ENCODE measurements at places on chromosomes 7 and 10. TPM values are rescaled to one million over a fixed set of nuclear protein-coding genes. Genes with fewer than 3 reads are reported as not detected.

- no peak for DNase-seq
Observed at GRCh38 chr7:127845522-127846214, 185.6 kb downstream of the LRRC4 start.

DNA sequence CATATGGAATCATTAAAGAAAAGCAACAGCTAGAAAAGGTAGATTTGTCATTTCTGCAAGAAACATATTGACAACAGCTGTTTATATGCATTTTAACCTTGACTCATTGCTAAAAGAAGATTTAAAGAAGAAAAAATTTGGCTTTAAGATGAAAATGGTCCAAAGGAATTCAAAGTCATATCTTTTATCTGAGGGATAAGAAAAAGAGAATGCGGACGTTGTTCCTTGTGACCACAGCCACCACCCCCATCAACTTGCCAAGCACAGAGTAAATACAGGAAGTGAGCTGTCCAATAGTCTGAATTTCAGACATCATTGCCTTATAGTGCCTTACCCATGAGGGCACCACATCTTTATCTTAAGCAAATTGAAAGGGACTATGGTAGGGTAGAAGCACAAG is 7.3 kb upstream of the CRPPA start:
- peak; percentile 12 for DNase-seq

DNA sequence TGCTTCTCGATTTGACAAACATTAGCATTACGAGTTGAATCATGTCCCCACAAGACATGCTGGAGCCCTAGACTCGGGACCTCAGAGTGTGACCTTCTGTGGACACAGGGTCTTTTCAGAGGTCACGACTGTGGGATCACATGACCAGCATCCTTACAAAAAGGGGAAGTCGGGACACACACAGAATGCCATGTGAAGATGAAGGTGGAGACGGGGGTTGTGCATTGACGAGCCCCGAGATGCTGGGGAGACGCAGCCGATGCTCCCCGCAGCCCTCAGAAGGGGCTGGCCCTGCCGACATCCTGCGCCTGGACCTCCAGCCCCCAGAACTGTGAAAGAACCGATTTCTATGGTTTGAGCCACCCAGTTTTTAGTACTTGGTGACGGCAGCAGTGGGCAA is 7.5 kb downstream of the ZFAND2A start:
- DNase-seq, result no peak

GRCh38 chr7:155808549-155809331 is 3.5 kb downstream of the SHH start:
- peak; percentile 63 for DNase-seq

GRCh38 chr10:106711313-106711906 is 453.1 kb downstream of the SORCS1 start:
- peak; percentile 51 for DNase-seq

GRCh38 chr10:58322072-58322834 is 12.6 kb upstream of the UBE2D1 start:
- DNase-seq, result peak; percentile 42

- no peak for DNase-seq
Observed at GRCh38 chr7:41047211-41047610, 655.7 kb downstream of the INHBA start.

DNA sequence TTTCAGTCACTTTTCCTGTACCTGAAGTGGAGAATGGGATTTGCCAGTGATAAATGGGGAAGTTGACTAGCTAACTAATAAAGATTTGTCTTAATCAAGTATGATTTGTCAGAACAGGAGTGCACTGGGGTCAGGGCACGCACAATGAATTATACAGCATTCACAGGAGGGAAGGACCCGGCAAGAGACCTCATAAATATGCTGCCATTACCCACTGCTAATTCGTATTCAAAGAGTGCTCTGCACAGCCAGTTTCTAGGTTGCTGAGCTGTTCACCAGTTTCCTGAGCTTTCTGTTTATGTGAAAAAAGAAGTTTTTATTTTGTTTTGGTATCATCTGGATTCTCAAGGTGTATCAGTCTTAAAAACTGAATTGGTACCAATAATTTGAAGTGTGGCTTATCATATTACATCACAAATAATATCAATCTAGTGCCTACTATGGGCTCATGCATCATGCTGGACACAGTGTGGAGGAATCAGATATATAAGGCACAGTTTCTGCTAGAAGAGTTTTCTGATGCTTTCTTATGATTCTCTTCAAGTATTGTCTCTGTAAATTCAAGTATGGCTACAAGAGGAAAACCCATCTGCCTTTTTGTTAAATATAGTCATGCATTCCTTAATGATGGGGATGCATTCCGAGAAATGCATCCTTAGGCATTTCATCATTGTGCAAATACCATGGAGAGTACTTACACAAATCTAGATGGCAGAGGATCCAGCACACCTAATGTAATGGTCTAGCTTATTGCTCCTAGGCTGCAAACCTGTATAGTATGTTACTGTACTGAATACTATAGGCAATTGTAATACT is 202.2 kb downstream of the VTI1A start:
- DNase-seq, result no peak

- DNase-seq, result no peak
Observed at GRCh38 chr10:86663576-86664339, 4.6 kb upstream of the LDB3 start.

GRCh38 chr10:122632031-122632430 is 67.6 kb downstream of the C10orf120 start:
- DNase-seq, result no peak

DNA sequence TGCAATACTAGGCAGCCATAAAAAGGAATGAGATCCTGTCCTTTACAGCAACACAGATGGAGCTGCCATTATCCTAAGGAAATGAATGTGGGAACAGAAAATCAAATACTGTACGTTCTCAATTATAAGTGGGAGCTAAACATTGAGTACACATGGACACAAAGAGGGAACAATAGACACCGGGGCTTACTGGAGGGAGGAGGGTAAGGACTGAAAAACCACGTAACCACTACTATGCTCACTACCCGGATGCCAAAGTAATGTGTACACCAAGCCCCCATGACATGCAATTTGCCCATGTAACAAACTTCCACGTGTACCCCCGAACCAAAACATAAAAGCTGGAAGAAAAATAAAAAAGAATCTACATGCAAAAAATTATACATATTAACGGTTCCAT is 587.0 kb downstream of the PARD3 start:
- DNase-seq, result no peak

DNA sequence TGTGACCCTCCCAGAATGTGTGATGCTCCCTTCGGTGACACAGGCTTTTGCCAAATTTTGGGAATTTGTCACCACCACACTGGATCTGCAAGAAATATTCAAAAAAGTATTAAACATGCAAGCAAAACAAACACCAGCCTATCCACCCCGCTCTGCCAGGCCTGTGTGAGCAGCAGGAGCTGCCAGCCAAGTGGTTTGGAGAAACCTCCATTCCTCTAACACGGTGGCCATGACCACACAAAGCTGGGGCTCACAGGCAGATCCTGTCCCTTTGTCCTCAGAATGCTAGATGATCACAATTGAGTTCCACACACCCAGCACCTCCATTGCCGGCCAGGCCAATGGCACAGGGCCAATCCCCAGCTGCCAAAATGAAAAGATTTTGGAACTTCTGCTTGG is 261.9 kb upstream of the PPP2R2D start:
- no peak for DNase-seq

GRCh38 chr7:139384611-139385010 is 24.9 kb downstream of the LUC7L2 start:
- no peak for DNase-seq

DNA sequence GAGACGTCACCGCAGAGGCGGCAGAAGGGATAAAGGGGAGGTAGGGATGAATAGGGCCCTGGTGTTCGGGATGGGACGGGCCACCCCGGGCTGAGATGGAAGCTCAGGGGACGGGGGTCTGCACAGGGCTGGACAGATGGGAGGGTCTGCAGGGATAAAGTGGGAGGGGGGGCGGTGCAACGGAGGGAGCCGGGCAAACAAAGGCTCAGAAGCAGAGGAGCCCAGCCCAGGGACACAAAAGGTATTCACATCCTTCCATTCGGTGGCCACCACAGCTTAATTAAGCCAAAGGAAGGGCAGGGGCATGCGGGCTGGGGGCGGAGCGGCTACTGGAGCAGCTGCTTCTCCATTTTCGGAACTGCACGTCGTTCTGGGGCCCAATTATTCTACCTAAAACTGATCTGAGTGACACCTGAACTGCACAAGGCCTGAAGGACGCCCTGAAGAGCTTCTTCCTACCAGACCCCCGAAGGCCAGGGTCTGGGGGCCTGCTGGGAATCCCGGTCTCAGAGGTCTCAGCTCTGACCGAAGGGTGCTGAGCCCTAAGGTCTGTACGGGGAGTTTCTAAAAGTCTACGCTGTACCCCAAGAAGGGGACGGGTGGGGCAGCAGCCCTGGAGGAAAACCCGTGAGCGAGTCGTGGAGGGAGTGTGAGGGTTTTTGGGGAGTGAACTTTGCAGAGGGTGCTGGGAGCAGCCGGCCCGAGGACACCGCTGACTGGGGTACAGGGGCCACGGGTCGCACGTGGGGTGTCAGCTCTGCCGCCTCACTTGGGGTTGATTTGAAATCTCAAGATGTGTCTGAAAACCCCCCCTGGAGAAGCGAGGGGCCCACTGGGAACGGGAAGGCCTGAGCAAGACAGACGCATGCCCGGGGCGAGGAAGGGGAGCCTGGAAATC is 334.8 kb downstream of the DNAJB6 start:
- DNase-seq, result no peak

- no peak for DNase-seq
Observed at GRCh38 chr10:128993443-128993842, 473.6 kb upstream of the MGMT start.

DNA sequence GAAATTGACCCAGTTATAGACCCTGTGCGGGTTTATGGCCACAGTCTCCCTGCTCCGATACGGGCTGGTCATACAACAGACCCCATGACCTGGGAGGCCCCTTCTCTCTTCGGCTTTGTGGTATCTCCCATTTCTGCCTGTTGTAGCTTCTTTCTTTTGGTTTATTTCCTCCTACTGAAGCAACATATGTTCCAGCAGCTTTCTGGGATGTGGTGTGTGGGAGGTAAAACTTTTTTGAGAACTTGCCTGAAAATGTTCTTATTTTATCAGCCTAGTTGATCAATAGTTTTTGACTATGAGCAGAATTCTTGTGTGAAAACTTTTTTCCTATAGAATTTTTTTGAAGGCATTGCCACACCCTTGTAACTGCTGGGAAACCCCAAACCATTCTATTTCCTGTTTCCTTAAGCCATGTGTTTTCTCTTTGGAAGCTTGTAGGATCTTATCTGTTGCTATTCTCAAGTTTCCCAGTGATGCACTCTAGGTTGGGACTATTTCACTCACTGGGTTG is 80.0 kb downstream of the DAGLB start:
- no peak for DNase-seq

GRCh38 chr7:140168816-140169215 is 8.0 kb downstream of the KDM7A start:
- DNase-seq, result no peak

DNA sequence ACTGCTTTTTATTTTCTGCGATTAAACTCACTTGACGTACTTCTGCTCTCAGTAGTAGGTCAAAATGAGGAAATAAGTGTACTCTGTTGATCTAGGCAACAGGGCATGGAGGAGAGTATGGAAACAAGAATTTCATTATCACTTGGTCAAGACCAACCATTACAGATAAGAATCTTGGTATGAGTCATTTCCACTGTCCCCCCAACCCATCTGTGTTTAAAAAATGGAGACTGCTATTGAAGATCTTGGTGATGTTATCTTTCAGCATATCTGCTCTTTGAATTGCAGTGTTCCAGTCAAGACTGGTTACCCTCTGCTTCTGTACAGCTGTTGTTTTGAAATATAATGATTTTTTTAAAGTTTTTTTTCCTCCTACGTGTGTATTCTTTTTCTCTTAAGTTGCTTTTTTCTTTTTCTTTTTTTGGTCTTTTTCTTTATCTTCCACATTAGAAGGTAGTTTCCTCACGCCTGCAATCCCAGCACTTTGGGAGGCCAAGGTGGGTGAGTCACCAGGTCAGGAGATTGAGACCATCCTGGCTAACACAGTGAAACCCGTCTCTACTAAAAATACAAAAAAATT is 11.7 kb downstream of the STAM start:
- no peak for DNase-seq

DNA sequence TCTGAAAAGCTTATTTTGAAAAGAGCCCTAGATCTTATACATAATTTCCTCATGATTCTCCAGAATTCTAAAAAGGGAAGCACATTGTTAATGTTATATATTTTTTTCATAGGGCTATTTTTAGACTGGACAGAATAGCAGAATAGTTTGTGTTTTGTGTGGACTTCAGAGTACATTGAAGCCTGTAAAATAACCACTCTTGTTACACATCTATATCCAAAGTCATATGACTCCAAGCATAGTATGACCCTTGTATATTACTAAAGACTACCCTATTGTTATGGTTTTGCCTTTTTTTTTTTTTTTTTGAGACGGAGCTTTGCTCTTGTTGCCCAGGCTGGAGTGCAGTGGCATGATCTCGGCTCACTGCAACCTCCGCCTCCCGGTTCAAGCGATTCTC is 26.1 kb upstream of the FIS1 start:
- DNase-seq, result no peak

DNA sequence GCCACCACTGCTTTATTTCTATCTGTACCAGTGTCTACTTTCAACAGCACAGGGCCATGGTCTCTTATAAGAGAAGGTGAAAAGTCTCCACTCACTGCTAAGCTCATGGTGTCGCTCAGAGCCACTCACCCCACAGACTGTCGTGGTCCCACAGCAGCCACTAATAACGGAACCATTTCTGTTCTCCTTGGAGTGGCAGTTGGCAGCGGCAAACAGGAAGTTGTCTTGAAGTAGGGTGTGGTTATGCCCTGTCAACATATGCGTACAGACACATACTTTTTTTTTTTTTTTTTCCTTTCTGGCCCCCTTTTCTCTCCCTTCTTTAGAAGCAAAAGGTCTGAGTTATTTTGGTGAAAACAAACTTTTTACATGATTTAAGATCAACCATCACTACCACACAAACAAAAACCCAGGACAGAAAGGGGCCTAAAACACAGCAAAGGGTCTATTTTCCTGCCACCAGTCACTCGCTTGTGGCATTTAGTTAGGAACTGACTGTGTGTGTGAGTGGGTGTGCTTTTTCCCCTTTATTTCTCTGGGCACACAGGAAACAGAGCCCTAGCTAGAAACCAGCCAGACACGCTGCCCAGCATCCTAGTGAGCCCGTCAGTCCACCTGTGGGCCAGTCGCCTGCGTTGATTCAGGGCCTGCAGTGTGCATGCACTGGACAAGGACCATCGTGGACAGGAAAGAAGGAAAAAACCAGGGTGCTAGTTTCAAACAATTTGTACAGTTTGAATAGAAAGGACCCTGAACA is 96.7 kb upstream of the EFCAB10 start:
- DNase-seq, result peak; percentile 68

SSMEM1 gene
- total RNA-seq, result not detected

SPDYE16 gene
- not detected for total RNA-seq

AZGP1 gene
- total RNA-seq, result 17.1 TPM

GPR37 gene
- total RNA-seq, result not detected

ETV1 gene
- 32.9 TPM for total RNA-seq

KCNH2 gene
- 9.5 TPM for total RNA-seq

GCK gene
- total RNA-seq, result 0.16 TPM

CD36 gene
- 12.8 TPM for total RNA-seq

HACD1 gene
- 6.7 TPM for total RNA-seq

GHRHR gene
- not detected for total RNA-seq

LLCFC1 gene
- not detected for total RNA-seq

TWIST1 gene
- total RNA-seq, result not detected

PDK4 gene
- 238 TPM for total RNA-seq
